ENCODE measurements at places on chromosomes 3 and 15.

GRCh38 chr15:63188247-63188925 lies 1.0 kb upstream of the RAB8B start:
- DNase-seq, result no peak

DNA sequence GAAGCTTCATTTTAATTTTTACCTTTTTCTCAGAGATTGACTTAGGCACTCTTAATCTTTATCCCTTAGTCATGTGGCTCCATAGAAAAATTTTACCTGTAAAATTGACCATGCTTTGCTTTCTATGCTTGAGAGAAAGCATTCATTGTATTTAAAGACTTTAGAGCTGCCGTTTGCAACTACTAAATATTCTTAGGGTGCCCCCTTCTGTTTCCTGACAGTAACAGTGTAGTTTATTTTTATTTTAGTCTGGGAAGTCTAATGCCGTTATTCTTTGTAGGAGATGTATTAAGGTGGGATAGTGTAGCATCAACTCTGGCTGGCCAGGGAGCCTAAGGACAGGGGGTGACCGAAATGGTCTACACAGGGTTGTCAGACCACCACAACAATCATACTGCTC lies 84.5 kb upstream of the SYNPR start:
- peak; percentile 45 for DNase-seq

GRCh38 chr3:42443819-42444436 lies 33.5 kb upstream of the LYZL4 start:
- peak; percentile 48 for DNase-seq

DNA sequence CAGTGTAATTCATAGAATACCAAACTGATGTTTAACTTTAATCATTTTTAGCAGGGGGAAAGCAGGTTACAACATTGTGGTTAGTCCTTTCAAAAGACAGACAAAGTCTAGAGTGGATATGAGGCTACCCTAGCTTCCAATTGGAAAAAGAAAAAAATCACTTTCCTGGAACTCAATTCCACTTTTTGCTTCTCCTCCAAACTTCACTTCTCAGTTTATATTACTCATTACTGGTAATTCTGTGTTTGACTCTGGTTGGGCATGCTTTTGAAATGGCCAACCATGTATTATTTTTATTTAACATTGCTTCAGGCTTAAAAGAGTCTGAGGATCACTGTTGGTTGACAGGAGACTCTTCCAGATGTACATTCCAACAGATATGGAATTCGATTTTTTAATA lies 84.8 kb downstream of the RAP2B start:
- no peak for DNase-seq

- no peak for DNase-seq
Observed at GRCh38 chr15:42939841-42940240, 19.3 kb upstream of the TTBK2 start.

DNA sequence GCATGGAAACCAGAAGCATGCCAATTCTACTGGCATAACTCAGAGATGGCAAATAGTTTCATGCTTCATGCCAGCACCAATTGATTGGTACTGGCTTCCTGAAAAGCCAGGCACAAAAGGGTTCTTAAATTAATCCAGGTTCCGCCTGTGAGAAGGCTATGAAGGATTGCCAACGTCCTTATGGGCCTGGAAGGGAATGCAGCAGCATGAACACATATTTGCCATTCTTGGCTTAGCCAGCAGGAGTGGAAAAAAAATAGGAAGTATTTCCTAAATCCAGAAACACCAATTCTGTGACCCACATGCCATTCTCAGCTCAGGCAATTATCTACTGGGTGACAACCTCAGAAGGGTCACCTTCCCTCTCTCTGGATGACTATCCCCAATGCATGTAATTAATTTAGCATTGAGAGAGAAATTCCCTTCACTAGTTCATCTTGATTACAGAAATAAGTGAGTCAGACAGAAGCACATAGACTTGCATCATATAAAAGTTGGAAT lies 36.0 kb downstream of the ADAMTS9 start:
- no peak for DNase-seq

GRCh38 chr3:22209578-22209977 lies 458.6 kb upstream of the ZNF385D start:
- no peak for DNase-seq

DNA sequence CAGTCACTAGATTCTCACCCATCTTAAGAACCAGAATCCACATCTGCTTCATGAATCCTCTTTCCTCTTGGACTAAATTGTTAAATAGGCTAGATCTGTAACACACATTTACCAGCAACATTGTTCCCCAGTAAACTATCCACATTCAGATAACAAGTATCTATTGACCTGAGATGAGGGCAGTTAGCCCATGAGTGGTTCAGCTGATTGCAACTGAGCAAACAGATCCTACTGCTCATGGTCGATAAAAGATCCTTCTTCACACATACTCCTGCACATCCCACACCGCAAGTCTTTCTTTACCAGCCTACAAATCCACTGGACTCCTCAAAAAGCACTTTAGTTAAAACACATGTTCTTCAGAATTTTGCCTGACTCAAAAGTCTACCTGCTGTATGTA lies 59.2 kb downstream of the UACA start:
- peak; percentile 52 for DNase-seq

DNA sequence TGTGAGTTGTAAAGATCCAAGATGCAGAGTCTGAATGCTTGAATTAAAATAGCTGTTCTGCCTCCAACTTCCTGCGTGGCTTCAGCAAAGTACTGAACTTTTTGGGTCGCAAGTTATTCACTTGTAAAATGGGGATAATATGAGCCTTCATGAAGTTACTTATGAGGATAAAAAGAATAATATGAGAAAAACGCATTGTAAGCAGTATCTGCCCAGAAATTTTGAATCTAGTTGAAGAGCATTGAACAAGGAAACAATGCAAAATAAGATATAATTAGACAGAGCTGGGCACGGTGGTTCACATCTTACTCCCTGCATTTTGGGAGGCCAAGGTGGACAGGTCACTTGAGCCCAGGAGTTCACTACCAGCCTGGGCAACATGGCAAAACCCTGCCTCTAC lies 37.8 kb downstream of the AQP9 start:
- no peak for DNase-seq

- no peak for DNase-seq
Observed at GRCh38 chr15:99925661-99926461, 192.6 kb upstream of the LYSMD4 start.

- no peak for DNase-seq
Observed at GRCh38 chr3:12165909-12166308, 7.2 kb upstream of the TIMP4 start.

- DNase-seq, result no peak
Observed at GRCh38 chr15:60444289-60444912, 34.5 kb downstream of the ICE2 start.

GRCh38 chr15:64279131-64279530 lies 76.8 kb downstream of the CSNK1G1 start:
- DNase-seq, result no peak

- DNase-seq, result no peak
Observed at GRCh38 chr15:67613211-67613610, 70.7 kb downstream of the MAP2K5 start.

- DNase-seq, result no peak
Observed at GRCh38 chr15:76470691-76471090, 134.1 kb downstream of the ISL2 start.

- no peak for DNase-seq
Observed at GRCh38 chr3:194488055-194488742, 1.4 kb upstream of the ATP13A3 start.

DNA sequence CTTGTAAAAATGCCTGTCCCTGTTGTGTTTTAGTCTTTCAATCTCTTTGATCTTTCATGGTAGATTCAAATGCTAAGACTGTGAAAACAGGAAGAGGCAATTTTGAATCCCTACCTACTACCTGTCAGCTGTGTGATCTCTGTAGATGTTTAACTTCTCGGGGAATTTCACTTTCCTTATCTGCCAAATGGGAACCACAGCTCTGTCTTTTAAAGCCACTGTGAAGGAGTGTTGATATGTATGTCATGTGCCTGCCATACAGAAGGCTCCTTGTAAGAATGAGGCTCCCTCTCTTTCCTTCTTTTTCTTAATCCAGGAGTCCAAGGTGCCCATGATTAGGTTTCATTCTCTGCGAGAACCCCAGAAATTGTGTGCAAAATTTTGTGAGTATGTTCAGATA lies 139.6 kb upstream of the ADAMTS9 start:
- DNase-seq, result no peak

DNA sequence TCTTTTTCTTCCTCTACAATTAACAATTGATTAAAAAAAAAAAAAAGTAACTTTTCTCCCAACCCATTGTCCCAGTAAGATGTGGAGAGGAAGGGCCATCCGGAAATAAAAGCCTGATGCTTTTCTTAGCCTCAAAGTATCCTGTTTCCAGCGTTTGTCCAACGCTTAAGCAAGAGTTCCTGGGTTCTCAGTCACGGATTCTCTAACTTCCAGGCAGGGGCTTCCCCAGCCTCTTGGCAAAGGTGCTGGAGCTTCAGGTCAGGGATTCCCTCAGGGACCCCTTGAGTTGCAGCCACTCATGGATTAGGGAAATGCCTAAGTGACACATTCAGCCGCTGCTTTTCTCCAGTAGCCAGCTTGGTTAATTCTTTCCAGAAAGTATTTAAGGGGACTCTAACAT lies 22.3 kb upstream of the C2CD4B start:
- DNase-seq, result no peak

GRCh38 chr3:174620138-174620537 lies 239.0 kb upstream of the NAALADL2 start:
- no peak for DNase-seq

DNA sequence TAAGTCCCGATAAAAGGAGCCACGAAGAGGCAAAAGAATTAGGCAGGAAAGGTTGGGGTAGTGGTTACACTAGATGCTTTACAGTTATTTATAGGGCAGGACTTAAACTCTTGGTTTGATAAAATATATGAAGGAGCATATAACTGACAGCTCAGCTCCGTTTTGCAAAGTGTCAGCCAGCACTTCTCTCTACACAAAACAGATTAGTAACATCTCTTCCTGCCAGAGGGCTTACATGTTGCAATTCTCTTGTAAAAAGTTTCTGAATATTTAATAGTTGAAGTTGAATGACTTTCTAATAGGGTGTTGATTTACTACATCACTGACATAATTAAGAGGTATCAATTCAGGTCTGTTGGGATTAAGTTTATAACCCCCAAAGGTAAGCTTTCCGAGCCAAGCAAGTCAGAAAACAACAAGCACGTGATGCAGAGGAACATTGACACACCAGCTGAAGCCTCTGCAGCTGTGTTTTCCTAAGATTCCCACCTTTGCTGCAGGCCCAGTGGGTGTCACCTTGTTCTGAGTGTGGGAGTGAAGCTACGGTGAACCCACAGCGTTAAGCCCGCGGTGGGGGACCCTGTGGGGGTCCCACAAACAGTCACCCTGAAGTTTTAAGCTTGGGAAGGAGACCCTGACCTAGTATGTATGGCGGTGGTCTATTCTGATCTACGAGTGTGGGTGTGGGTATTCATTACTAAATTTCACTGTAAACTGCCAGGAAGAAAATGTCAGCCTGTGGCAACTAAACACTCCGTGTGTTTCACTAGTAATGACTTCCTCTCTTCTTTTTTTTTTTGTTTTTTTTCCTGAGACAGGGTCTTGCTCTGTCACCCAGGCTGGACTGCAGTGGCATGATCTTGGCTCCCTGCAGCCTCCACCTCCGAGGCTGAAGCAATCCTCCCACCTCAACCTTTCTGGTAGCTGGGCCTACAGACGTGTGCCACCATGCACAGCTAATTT lies 22.0 kb upstream of the ATP13A3 start:
- peak; percentile 43 for DNase-seq

DNA sequence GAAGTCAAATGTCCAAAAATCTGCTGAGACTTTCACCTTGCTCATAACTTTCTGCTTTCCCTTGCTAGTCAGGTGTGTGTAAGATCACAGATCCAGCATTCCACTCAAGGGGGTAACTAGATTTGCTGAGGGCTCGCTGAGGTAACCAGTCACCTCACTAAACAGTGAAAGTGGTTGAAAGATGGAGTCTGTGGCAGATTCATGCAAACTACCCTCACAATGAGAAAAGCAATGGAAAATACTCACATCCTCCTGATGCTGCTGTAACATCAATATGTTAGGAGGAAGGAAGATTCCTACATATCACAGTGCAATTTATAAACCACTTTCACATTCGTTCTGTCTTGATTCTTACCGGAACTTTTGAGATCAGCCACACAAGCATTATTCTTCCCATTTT lies 174.3 kb upstream of the BCL6 start:
- no peak for DNase-seq

GRCh38 chr15:92893200-92893599 lies 6.9 kb upstream of the CHD2 start:
- DNase-seq, result no peak

DNA sequence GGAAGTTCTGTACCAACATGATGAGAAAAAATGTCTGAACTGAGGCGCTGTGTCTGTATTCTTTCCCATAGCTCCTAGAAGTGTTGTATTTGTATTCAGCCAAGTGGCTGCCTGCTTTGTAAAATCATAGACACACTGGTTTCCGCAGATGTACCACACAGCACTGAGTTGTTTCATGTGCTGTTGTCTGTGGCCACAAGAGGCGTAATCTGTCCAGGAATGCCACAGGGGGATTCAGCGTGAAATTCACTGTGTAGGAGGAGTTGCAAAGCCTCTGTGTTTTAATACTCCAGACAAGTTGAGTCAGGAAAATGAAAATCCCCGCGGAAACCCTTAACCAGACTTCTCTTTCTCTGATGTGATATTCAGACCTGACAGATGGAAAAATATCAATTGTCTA lies 462.2 kb downstream of the NSUN3 start:
- DNase-seq, result peak; percentile 27

- no peak for DNase-seq
Observed at GRCh38 chr3:134857776-134858362, 62.8 kb downstream of the EPHB1 start.

DNA sequence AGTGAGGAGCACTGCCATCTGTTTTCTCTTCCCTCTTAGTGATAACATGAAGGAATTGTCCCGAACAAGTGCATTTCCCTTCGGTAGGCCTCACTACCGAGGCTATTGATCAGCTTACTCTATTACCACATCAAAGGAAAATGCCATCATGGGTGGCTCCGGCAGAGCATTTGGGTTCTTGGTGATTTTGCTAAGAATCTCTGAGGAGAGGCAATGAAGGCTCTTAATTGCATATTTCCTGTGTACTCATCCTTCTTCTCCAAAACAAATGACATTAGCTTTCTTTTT lies 35.3 kb downstream of the CHRD start:
- no peak for DNase-seq

GRCh38 chr15:63065262-63066221 lies 23.0 kb downstream of the TPM1 start:
- DNase-seq, result no peak

DNA sequence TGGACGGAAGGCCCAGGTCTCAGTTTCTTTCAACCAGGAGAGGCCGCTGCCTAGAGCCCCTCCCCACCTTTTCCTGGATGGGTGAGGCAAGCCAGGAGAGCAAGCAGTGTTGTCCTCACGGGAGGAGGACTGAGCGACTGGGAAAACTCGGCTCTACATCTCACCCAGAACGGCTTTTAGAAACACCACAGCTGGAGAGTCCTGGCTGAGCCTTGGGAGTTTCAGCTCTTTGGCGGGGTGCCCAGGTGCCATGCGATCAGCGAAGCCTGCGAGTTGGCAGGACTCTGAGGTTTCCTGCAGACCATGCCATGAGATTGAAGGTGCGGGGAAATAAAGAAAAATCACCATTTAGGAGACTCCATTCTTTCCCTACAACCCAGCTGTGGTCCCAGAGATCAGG lies 26.0 kb downstream of the PPCDC start:
- DNase-seq, result no peak

- DNase-seq, result no peak
Observed at GRCh38 chr3:35954413-35954812, 315.1 kb downstream of the ARPP21 start.

GRCh38 chr15:97036301-97036700 lies 705.8 kb downstream of the NR2F2 start:
- DNase-seq, result no peak
